Stimulated activated CD4-positive, alpha-beta T cell treated with anti-CD3 and anti-CD28 coated beads, TNF-alpha, amount 100 ng/mL, for 48 hours (primary cell): ENCODE measurements at places on chromosomes 12 and 14.

DNA sequence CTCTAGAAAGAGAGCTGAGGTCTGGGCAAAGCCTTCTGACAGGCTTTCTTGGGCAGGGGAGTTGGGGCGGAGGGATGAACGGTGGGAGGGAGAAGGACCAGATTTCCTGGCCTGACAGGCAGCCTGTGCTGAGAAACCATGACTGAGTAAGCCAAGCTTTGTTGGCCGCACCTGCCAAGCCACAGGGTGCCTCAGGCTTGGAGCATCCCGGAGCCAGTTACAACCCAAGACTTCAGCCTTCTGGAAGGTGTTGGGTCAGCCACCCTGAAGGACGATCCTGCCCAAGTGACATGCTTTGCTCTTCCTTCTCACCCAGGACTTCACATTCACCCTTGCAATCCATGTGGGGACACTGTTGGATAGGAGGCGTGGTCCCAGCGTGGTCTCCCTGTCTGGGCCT, 21.0 kb upstream of the AQP2 start:
- no peak for DNase-seq

- no peak for DNase-seq
These were observed 103.0 kb downstream of the PUS7L start for GRCh38 chr12:43655586-43655985.

- DNase-seq, result no peak
These were observed 183.8 kb downstream of the FOXA1 start for GRCh38 chr14:37411079-37411735.

- DNase-seq, result peak; percentile 1
These were observed 319.7 kb downstream of the SNAPC1 start for GRCh38 chr14:62081951-62082350.

GRCh38 chr12:74412606-74413230, 124.9 kb upstream of the ATXN7L3B start:
- no peak for DNase-seq

- no peak for DNase-seq
These were observed 192.0 kb downstream of the MDGA2 start for GRCh38 chr14:47483449-47483848.

DNA sequence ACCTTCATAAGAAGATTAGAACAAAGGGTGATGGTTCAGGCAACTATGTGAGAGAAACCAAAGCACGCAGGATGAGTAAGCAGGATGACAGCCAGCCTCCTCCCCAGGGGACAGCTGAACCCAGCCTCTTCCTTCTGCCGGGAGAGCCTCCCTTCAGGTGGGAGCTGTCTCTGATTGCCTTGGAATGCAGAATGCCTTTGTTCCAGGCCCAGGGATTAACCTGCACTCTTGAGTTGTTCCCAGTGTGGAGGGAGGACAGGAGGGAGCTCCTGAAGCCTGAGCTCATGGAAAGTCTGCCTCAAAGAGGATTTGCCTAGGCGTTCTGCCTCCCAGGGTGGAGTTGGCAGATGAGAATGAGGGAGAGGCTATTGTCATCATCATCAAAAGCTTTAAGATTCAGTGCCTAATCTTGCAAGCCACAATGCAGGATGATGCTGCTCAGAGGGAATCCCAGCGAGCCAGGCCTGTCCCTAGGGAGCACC, 3.6 kb upstream of the KRT6A start:
- DNase-seq, result no peak
